Stimulated activated CD8-positive, alpha-beta memory T cell treated with anti-CD3 and anti-CD28 coated beads, Interleukin-4, amount 100 ng/mL, for 1 hour (primary cell): ENCODE measurements at places on chromosomes 4 and X.

GRCh38 chr4:151114338-151114737 lies 14.9 kb downstream of the RPS3A start:
- no peak for DNase-seq

DNA sequence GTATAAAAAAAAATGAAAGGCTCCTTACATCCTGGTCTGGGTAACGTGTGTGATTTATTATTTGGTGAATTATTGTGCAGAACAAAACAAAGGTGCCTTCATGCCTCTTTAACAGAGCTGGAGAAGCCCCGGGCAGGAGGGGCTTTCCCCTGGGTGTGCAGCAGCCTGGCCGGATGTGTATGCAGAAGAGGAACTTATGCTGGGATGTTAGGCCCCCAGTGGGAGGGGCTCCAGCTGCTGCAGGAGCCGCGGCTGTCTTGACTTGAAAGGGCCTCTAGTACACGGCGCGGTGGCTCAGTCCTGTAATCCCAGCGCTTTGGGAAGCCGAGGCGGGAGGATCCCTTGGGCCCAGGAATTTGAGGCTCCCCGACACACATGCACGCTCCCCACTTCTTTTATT lies 16.0 kb downstream of the CCNQ start:
- no peak for DNase-seq

- DNase-seq, result no peak
Observed at GRCh38 chrX:50813843-50814661, at the start of gene SHROOM4. TSS of gene SHROOM4 (minus strand) at chrX:50814194. CDS start at chrX:50814018, 176 bp downstream.

DNA sequence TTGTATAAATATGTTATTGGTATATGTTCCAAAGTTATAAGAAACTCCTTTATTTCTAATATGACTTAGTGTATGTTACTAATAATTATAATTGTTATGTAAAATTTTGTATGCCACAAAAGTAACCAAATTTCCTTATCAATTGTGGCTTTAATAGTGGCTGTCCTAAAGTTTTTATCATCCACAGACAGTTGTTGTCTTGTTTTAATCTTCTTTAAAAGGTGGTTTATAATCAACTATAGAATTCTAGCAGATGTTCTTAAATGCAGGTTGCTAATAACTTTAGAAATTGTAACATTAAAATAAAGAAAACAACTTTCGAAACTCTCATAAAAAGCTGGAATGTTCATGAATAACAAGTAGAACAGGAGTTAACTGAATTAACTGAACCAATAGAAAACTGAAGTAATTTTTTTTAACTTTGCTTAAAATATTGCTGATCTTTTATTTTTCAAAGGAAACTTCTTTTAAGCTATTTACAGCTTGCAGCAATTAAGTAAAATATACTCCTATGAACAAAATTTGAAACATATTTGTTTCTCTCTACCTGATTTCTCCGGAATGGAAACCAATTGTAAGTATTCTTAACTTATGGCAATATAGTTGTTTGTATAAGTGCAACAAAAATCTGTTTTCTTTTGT lies 24.3 kb downstream of the HSD17B11 start:
- no peak for DNase-seq

DNA sequence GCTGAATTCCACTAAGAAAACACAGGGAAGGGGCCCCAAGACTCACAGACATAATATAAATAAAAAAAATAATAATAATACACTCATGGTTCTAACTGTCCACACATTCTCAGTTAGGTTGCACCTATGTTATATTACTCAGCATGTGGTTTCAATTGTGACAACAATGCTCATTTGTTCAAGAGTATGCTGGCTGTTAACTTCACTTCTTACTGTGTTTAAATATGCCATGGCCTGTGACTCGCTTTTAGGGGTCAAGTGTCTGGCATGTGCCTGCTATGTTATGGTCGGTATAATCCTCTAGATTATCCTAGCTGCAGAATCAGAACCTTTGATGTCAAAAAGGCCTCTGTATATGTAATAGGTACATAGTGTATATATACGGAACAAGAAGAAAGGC lies 324.8 kb upstream of the INTU start:
- DNase-seq, result no peak

DNA sequence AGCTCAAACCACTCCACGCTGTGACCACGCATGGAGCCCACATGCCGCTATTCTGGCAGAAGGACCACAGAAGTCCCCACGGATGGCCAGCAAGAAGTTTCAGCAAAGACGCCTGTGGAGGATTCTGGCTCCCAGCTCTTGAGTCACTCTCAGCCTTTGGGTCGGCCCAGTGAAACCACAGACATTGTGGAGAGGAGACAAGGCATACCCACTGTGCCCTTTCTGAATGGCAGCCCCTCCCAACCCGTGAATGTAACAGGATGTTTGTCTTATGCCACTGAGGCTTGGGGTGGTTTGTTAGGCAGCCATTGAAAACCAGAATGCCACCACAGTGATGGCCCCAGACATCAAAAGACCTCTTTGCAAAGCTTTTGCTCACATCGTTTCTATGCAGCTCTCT lies 42.7 kb downstream of the ABLIM2 start:
- DNase-seq, result no peak

DNA sequence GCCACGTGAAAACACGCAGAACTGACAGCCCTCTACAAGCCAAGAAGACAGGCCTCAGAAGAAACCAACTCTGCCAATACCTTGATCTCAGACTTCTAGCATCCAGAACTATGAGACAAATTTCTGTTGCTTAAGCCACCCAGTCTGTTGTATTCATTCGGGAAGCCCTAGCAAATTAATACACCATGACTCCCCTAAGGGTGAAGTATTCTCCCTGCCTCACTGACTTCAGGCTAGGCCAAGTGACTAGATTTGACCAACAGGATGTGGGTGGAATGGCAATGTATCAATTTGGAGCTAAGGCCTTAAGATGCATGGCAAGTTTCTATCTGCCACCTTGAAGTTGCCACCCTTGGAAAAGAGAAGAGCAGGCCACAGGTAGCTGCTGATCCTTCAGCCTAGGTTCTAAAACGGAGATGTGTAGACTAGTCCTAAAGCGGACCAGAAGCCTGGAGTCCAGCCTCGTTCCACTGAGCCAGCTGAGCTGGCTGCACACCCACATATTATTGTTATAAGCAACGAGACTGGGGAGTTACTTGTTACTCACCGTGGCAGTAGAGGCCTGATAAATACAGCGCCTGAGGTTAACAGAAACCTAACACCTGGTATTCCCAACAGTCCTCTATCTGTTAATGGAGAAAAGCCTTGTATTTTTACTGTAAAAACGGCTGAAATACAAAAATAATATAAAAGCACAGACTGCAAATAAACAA lies 16.4 kb downstream of the SCARB2 start:
- DNase-seq, result no peak

DNA sequence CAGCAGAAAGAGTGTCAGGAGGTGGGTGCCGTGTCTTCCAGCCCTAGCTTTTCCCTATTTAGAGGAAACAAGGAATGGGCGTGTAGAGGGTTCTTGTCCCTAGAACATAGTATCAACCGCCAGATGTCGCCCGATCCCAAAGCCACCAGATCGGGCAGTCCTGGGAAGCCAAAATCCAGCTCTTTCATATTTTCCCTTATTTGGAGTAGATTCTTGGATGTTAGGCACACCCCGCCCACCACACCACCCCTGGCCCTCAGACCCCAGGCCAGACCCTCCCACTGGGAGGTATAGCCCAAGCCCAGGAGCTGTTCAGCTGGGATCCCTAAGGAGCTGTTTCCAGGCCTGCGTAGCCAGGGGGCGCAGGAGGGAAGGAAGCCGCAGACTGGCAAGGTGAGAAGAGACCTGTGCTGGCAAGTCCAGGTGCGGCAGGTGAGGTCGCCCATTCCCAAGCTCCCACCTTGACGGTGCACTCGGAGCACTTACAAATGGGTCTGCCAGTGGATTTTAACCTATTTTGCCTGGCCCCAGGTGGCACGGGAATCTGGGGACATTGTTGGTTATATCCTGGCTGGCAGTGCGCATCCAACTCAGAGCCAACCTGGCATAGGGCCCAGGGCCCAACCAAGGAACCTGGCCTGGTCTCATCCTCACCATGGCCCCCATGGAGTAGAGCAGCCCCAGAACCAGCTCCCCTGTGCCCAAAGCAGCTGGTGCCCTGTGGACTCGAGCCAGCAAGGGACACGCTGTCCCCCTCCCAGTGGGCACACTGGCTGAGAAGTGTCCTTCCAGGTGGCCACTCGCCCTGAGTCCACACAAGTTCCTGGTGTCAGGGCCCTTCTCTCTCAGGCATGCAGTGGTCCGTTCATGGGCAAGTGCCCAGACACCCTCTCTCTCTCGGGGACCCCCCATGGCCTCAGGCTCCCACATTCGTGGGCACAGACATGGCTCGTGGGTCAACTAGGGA lies 811 bp downstream of the FLNA start:
- no peak for DNase-seq

- DNase-seq, result no peak
Observed at GRCh38 chr4:112523008-112523721, 7.2 kb upstream of the NEUROG2 start.

DNA sequence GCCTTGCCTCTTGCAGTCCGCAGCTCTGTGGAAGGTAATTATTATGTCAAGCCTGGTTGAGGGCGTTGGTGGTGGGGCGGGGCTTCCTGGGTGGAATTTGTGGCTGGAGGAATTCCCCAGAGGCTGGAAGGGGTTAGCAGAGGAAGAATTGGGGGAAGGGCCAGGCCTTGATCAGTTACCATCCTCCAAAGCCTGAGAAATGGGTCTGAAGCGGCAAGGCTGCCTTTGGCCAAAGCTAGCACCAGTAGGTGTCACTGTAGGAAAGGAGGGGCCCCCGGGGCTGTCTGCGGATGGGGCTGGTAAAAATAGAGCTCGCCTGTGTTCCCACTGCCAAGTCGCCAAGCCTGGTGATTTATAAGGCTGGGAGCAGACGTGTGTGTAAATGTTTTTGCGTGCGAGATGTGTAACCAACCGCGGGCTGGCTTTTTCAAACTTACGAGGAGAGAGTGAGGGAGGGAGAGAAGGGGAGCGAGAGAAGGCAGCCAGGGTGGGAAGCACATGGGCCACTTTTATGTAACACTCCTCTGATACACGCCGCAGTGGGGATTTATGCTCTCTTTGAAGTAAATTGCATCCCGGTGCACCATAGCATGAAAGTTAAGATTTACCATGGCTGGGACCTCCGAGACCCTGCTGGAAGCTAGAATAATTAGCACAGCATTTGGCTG lies 367.0 kb downstream of the BCOR start:
- peak; percentile 8 for DNase-seq

- DNase-seq, result no peak
Observed at GRCh38 chr4:38145033-38145678, 185.0 kb downstream of the PTTG2 start.

DNA sequence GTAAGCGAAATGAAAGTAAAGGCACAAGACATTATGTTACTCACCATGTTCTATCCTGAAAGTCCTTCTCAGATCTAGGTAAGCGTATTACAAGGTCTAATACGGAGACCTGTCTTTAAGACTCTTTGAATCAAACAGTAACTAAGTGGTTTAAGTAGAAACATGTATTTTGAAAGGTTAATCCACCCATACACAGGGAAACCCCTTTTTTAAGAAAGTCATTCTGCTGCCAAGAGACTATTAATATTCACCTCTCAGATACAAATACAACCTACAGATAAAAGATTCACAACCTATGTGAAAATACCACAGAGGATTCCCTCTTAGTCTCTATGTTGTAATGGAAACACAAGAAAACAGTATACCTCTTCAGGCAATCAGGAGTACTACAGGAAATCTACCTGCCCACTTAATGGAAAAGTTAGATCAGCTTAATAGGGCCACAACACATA lies 63.2 kb upstream of the TNIP3 start:
- DNase-seq, result no peak

DNA sequence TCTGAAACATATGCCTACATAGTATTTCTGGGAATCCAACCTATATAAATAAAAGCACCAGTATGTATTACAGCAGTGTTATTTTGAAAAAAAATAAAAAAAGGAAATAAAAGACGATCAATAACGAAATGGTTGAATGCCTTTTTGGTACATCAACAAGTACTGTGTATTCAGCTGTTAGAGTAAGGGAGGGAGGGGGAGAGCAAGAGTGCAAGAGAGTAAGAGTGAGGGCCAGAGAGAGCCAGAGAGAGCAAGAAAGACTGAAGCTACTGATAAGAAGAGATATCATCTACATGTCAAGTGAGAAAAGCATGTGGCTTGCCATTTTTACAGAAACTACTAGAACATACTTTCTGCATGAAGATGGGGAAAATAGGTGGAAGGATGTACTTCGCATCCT lies 1.8 kb downstream of the SPIN4 start:
- no peak for DNase-seq

DNA sequence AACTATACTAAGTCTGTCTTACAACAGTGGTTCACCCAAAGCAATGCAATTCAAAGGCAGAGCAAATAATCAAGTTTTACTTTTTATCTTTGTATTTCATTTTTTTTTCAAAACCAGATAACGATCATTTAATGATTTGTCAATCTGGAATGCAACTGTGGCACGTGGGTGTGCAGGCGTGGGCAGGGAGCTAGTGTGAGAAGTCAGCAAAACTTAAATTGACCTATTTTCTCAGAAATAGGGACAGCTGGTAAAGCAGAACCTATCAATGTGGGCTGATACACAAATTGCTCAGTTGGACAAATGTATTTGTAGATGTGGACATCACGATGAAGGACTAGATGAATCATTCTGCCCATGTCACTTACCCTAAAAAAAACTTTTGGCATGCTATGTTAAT lies 105.6 kb downstream of the CBLL2 start:
- no peak for DNase-seq
